M059J (cell line): ENCODE measurements at places on chromosomes 1 and 21. TPM values are rescaled to one million over a fixed set of nuclear protein-coding genes. Genes with fewer than 3 reads are reported as not detected.

FYB2 gene
- not detected in 2 replicates for total RNA-seq

- DNase-seq = no peak
Observed at GRCh38 chr1:208324005-208324404, 79.8 kb upstream of the PLXNA2 start.

NECAP2 gene
- 70.6 and 105 TPM in 2 replicates for total RNA-seq

GRCh38 chr1:87902830-87903229 is 574.1 kb downstream of the LMO4 start:
- no peak for DNase-seq

GRCh38 chr1:209721323-209721722 is 16.7 kb downstream of the HSD11B1 start:
- DNase-seq = no peak

ADCY10 gene
- 0.15 TPM in 1 of 2 replicates, not detected in the other for total RNA-seq

DNA sequence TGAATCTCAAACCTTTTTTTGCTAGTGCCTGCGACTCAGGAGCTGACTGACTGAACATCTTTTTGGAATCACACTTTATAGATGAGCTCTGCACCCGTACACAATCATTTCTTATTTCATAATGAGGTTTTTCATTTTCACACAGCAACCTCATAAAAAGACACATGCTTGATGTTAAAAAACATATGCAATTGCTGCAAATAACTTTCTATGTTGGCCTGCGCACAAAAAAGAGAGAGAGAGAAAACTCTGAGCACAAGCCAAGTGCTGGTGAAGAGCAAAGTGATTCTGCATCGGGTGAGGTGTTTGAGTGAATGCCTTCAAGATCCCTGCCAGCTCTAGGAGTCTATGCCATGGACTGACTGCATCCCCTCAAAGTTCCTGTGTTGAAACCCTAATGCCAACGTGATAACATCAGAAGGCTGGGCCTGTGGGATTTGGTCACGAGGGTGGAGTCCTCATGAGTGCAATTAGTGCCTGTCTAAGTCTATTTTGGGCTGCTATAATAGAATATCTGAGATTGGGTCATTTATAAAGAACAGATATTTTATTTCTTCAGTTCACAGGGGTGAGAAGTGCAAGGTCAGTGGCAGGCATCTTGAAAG is 36.6 kb downstream of the C1orf87 start:
- no peak for DNase-seq

DNA sequence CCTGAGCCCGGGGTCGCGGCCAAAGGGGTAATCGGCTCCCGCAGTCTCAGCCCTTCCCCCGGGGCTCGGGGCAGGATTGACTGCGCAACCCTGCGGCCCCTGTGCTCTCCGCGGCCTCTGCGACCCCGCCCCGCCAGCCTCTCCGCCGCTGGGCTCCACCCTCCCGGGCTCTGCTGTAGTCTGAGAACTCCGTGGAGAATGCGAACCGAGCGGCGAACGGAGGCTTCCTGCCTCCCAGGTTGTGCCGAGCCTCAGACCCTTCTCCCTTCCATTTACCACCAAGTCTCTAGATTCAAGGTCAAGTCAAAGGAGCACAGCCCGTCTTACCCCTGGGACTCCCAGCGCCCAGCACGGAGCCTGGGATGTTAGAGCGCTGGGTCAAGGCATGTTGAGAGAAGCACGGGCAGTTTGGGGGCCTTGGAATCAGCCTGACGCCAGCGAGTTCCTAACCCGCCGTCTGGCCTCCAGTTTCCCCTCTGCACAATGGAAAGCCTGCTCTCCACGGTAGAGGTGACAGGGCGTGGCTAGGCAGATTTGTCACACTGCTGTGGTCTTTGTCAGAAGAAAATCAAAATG is 3.0 kb downstream of the ATP2B4 start:
- DNase-seq = no peak

- no peak for DNase-seq
Observed at GRCh38 chr1:59243550-59243949, 53.3 kb upstream of the FGGY start.

GRCh38 chr1:58156124-58156468 is 390.4 kb downstream of the OMA1 start:
- no peak for DNase-seq

DNA sequence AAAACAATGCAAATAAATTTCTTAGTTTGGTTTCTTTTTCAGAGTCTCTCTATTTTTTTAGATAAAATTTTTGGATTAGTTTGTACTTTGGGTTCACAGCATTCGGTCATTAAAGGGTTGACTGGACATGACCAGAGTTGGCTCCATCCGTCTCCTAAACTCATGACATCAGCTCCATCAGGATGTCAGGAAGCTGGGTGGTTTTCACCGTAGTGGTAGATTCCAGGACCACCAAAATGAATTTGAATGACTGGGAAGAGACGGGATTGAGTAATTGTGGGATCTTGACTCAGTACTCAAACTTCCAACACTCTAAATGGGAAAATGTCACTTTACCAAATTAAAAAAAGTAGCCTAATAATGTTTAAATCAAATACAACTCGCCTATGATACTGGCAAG is 279.2 kb upstream of the DUSP10 start:
- DNase-seq = no peak

DNA sequence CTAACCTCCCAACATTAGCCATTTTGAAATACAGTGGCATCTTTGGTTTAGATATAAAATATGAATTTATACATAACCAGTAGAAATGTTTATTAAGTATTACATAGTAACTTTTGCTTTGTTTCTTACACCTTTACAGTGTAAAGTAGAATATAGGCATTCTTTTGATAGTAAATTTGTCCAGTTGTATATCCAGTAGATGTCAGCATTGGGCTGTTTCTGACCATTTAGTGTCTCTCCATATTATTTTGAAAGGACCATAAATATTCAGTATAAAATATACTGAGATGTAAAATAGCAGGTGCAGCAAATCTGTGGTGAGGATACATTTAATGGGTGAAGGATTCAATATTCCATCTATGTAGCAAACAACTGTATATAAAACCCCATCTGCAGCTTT is 115.8 kb upstream of the ZRANB2 start:
- peak; percentile 3 for DNase-seq

DNA sequence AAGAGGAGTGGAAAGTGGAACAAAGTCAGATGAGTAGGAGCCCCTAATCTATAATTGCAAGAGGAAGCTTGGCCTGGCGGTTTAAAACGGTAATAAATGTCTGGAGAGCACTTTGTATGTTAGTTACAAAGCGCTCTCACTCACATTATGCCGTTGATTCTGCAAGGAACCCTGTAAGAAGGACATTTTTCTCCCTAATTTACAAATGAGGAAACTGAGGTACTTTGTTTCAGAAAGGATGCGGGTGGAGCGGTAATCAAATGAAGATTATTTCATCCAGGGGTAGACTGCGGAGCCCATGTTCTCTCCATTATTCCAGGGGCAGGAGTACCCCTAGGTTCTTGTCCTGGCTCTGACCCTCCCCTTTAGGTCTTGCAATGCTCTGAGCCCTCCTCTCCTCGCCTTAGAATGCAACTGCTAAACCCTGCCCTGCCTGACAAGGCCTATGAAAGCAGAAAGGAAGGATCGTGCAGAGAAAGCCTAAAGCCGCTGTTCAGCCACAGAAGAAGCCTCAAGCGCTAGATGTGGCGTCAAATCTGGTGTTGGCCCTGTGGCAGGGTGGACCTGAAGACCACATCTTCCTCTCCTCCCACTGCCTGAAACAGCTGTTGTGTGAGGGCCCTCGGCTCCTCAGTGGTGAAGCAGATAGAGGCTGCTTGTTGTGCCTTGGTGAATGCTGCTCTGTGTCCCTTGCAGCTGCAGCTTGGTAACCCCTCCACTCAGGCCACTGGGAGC is 588 bp upstream of the PACC1 start:
- no peak for DNase-seq

CASZ1 gene
- total RNA-seq = 1.8 and 6.0 TPM in 2 replicates

GRCh38 chr1:61397935-61398334 is 315.6 kb downstream of the NFIA start:
- peak; percentile 12 for DNase-seq

GRCh38 chr1:31327381-31327780 is 30.5 kb downstream of the ZCCHC17 start:
- DNase-seq = no peak

- DNase-seq = no peak
Observed at GRCh38 chr1:113552244-113552643, 161.9 kb downstream of the MAGI3 start.

GRCh38 chr1:231311720-231312431 is 25.8 kb downstream of the EXOC8 start:
- no peak for DNase-seq

DNA sequence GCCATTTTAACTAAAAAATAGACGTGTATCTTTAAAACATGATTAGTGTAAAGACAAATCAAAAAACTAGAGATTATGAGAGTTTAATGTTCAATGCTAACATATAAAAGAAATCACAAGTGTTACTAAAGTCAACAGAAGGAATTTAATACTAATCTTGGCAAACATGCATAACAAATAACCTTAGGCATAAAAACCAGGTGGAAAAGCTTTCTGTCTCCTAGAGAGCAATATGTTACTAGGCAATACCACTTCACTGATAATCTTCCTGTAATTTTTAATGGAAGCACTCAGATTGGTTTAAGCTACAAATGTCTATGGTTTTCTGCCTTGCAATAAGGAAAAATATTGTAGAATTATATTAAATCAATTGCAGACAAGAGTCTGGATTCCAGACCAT is 121.9 kb downstream of the NME7 start:
- DNase-seq = no peak

DNA sequence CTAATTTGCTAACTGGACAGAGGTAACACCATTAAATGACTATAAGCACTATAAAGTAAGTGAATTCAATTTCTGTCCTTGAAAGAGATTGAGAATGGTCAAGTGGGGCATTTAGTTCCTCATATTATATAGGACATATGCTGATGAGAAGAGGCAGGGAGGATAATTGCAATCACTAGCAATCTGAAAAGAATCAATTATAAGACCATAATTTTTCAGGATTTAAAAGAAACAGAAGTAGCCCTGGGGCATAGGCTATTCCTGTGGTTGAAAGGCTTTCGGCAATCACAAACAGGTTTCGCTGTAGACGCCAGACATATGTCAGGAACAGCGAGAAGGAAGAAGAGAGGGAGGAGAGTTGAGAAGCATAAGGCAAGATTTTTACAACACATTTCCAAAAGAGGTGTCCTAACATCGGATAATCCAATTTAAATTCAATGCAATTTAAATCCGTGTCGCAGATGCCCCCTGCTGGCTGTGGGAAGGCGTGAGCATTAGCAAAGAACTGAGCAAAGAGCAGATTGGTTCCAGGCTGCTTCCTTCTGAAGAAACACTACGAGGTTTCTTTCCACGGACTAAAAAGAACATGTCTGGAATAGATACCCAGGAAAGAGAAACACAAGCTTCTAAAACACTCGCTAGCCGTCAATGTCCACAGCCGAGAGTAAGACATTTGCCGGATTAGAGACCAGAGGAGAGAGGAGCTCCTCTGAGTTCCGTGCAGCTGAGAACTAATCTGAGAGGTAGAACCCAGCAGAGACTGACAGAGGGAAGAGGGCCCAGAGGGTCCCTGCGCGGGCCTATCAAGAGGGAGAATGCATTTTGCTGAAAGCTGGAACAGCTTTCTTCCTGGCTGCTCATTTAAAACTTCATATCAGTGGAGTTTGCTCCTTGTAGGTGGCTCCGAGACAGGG is 27.9 kb downstream of the RGS5 start:
- DNase-seq = peak; percentile 65

GRCh38 chr1:175207971-175208370 is 15.4 kb upstream of the KIAA0040 start:
- DNase-seq = no peak

GRCh38 chr1:221796700-221797099 is 54.8 kb upstream of the DUSP10 start:
- DNase-seq = no peak

- DNase-seq = no peak
Observed at GRCh38 chr1:57265104-57265503, 158.8 kb downstream of the DAB1 start.

- DNase-seq = no peak
Observed at GRCh38 chr1:48903291-48903690, 126.6 kb upstream of the BEND5 start.

AMY2A gene
- total RNA-seq = not detected in 2 replicates

DNA sequence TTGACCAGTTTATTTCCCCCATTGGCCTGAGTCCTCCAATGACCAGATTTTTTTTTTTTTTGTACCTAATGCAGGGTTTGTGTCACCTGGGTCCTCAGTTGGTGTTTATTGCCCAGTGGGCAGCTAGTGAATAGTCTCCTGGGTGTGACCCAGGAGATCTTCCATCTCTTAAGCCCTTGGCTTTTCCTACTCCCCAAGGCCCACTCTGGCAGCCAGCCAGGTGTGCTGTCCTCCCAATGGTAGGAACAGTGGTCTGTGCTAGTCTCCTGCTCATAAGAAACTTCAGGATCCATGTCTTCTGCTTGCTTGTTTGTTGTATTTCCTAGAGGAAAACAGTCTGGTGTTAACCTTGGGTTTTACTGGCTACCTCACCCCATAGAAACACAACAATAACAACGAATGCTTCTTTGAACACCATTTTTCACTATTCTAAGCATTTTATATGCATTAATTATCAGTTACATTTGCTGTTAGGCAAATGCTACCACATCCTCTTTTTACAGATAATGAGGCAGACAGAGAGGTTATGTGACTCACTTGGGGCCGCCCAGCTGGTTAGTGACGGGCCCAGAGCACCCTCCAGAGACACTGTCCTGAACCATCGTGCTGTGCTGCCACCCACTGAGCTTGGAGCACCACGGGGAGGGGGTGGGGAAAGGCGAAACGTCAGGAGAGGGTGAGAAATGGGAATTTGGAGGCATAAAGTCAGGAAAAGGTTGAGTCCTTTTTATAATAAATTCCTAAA is 107.5 kb downstream of the HIVEP3 start:
- no peak for DNase-seq

OR4F16 gene
- not detected in 2 replicates for total RNA-seq

- DNase-seq = no peak
Observed at GRCh38 chr1:172252321-172252720, 168.2 kb upstream of the C1orf105 start.

DNA sequence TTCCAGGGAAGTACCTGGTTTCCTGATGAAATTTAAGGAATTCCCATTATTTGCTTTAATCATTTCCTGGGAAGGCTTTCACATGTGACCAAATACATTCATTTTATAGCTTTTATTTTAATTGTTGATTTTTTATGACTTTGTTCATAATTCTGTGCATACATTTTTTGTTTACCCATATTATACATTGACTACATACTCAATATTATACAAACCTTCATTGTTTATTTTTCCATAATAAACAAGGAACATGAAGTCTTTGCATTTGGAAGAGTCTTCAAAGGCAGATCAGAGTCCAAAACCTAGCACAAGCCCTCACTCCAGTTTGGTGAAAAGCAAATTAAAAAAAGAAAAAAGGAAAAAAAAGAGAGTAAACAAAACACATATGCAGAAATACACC is 218.3 kb upstream of the NRIP1 start:
- no peak for DNase-seq

VANGL1 gene
- total RNA-seq = 14.3 and 24.5 TPM in 2 replicates
